ENCODE measurements at places on chromosomes 11 and 22. TPM values are rescaled to one million over a fixed set of nuclear protein-coding genes. Genes with fewer than 3 reads are reported as not detected.

MYO7A gene
- total RNA-seq: 0.18 TPM

LDLRAD3 gene
- total RNA-seq: 10.1 TPM

APOA4 gene
- total RNA-seq: not detected

UCP3 gene
- 0.18 TPM for total RNA-seq

TCN2 gene
- 40.7 TPM for total RNA-seq

KAT5 gene
- 37.5 TPM for total RNA-seq

CDC45 gene
- total RNA-seq: 12.5 TPM

SLC35E4 gene
- total RNA-seq: 20.7 TPM

CHEK2 gene
- 10.5 TPM for total RNA-seq

APOA5 gene
- total RNA-seq: not detected

FAM111A gene
- 35.5 TPM for total RNA-seq

TMPRSS4 gene
- total RNA-seq: not detected

OR5B21 gene
- not detected for total RNA-seq

MIOX gene
- total RNA-seq: not detected

PKNOX2 gene
- total RNA-seq: not detected

OR5J2 gene
- not detected for total RNA-seq

SYCE3 gene
- total RNA-seq: not detected

OSBP2 gene
- total RNA-seq: 5.6 TPM

DEUP1 gene
- total RNA-seq: not detected

TCN1 gene
- total RNA-seq: not detected

SLC17A6 gene
- not detected for total RNA-seq

SMIM35 gene
- total RNA-seq: not detected

AMOTL1 gene
- total RNA-seq: 35.2 TPM

RCN1 gene
- total RNA-seq: 411 TPM

ABTB2 gene
- total RNA-seq: 3.7 TPM

ALDH3B1 gene
- total RNA-seq: 9.6 TPM

C11orf91 gene
- total RNA-seq: 0.38 TPM

MPZL3 gene
- 8.2 TPM for total RNA-seq

SMC1B gene
- not detected for total RNA-seq
